ENCODE measurements at places on chromosomes 16 and 17. TPM values are rescaled to one million over a fixed set of nuclear protein-coding genes. Genes with fewer than 3 reads are reported as not detected.

GRCh38 chr17:5815396-5815795, 231.1 kb upstream of the NLRP1 start:
- DNase-seq: peak; percentile 80

DNA sequence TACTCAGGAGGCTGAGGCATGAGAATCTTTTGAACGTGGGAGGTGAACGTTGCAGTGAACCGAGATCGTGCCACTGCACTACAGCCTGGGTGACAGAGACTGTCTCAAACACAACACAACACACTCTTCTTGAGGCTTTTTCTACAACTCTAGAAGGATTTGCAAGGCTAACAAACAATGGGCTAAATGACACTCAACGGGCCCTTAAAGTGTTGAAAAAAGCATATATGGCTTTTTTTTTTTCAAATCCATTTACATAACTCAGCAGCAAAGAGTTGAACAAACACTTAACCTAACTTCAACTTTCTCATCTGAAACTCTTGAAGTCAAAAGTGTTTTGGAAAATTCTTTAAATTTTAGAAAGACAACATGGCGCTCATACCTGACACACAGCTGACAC, 22.3 kb downstream of the CDR2 start:
- no peak for DNase-seq

- no peak for DNase-seq
Observed at GRCh38 chr17:27974531-27975145, 67.8 kb upstream of the NLK start.

DNA sequence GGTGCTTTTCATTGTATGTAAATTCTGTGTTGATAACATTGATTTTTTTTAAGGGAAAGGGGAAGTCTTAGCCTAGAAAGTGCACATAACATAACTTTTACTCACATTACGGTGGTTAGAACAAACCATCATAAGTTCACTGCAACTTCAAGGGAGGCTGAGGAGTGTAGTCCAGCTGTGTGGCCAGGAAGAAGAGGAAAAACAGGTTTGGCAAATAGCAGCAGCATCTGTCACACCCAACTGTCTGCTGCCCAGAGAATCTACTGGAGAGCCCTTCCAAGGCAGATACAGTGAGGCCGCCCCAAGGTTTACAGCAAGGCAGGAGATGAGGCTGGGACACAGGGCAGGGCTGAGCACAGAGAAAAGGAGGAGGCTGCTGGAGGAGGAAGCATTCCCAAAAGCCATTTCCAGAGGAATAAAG, 60.6 kb downstream of the AIPL1 start:
- DNase-seq: peak; percentile 21

DNA sequence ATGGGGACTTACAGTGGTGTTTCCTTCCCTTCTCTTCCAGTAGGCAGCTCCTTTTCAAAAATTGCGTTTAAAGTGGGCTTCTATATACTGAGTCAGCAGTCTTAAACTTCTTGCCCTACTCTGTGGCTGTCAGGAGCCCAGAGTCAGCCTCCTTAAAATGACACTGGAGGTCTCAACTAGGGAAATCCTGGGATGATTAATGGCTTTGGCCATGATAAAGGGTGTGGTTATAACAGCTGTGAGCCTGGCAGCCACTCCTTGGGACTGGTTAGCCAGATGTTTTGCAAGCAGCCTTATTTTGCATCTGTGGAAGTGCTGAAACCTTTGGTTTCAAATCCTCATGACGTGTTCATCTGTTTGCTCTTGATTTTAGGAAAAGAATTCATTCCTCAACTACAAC, 25.0 kb downstream of the TAC4 start:
- no peak for DNase-seq

DNA sequence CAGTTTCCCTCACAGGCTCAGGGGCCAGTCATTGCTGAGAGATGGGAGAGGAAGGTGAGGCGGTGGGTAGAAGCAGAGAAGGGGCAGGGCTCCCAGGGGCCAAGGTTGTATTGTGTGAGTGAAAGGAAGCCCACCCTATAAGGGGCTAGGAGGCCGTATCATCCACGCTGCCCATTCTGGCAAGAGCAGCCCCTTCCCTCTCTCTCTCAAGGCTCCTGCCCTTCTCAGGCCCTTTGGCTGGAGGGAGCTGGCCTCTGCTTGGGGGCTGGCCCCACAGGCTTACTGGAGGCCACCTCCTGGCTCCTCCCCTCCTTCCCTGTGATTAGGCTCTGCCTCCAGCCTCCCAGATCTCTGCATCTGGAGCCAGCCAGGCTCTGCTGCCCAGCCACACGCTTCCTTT, 7.6 kb downstream of the TBKBP1 start:
- no peak for DNase-seq

- DNase-seq: no peak
Observed at GRCh38 chr17:18004884-18005305, 32.2 kb downstream of the DRC3 start.

DNA sequence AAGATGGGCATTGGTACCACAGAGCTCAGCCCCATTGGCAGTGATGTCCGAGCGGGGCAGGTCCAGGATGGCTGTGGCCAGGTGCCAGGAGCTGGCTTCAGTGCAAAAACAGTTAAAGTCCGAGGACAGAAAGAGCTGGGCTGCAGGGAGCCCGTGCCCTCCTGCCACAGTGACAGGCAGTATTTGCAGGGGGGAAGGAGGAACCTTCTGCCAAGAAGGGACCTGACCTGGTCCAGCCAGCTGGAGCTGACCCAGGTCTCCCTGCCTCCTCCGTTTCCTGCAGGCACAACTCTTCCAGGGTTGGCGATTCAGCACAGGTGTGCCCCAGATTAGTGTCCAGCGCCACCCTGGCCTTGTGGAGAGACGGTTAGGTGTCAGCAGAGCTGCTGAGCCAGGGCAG, 199.0 kb downstream of the ENGASE start:
- DNase-seq: no peak

DNA sequence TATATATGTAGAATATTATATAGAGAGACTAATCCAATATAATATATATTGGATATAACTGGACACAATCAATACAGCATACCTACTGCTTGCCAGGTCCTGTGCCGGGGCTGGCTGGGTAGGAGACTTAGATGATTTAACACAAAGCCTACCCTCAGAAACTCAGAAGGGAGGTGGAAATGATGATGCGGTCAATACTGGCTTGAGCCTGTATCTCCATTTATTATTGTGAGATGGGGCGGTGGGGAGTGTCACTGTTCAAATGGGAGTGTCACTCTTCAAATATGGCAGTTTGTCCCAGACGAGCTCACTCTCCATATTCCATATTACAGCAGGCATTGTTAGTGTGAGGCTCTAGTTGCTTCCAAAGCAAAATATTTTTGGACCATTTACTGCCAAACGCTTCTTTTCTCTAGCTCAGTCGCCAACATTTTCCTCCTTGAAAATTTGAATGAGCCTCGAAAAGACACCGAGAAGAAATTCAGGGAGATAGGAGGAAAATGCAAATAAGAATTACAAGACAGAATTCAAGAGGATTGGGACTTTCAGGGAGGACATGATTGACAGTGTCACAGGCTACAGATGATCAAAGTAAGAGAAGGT, 70.7 kb downstream of the WSCD1 start:
- no peak for DNase-seq

GRCh38 chr16:56295739-56296527, 104.6 kb downstream of the GNAO1 start:
- DNase-seq: no peak

- no peak for DNase-seq
Observed at GRCh38 chr17:18319604-18320256, 4.6 kb downstream of the SMCR8 start.

DNA sequence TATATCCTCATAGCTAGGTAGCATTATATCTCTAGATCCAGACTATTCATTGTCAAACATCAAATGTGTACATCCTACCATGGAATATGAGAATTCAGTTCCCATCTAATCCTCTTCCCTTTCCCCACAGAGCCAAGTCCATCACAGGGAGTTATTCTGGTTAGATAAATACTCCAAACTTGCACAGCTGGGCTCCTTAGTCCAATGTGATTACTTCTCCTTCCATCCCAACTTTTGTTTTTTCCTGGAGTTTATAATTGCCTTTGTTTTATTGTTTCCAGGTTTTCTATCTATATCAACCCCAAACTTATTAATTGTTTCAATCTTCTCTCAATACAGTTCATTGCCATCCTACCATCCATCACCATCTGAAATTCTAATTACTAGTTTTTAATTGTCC, 59.9 kb downstream of the MYH11 start:
- no peak for DNase-seq

GRCh38 chr17:72100470-72100869, 20.4 kb upstream of the SOX9 start:
- DNase-seq: no peak

DNA sequence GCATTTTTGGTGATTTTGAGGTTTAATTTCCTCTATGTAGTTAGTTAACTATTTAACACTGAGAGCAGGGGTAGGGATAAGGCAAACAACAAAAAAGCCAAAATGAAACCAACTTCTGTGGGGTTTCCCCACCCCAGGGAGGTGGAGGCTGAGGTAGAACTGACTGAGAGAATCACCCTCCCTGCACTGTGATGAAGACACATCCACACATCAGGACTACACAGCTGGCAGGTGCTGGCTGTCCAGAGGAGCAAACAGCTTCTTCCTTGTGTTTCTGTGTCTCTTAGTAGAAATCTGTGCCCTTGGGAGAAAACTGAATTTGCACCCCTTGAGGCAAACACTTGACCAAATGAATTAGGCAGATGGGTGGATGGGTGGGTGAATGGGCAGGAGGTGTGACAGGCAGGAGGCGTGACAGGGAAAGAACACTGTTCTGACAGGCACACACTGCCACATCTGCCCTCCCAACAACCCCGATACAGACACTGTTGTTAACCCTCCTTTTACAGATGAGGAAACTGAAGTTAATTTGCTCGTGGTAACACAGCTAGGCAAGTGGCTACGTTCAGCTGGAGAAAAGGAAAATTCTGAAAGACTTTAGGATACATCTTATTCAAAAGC, 62.9 kb upstream of the AMZ2 start:
- peak; percentile 42 for DNase-seq

DNA sequence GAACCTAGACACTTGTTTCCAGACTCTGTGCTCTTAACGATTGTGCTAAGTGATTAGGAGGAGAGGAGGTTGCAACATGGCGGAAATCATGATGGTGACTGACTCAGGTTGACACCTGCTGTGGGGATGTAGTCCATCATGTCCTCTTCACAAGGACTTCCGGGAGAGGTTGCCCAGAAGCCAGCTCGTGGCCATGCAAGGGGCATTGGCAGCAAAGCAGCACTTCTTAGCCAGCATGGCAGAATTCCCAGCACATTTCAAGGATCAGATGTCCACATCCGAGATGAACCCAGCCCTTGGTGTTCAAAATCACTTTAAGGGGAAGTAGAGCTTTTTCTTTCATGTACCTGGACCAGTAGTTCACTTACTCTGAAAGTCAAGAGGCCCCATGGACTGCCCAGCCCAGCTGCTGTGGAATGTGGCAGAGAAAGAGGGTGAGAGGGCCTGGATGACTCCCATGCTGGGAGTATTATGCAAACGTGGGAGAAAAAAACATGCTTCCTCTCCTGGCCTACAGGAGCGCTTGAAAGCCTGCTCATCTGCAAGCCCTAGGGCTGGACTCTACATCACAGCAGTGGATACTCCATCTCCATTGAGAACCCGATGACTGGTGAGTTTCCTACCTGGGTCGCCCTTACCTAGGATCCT, 65.5 kb downstream of the IRX6 start:
- no peak for DNase-seq

GRCh38 chr17:1413281-1413791, 13.3 kb upstream of the YWHAE start:
- no peak for DNase-seq

- DNase-seq: no peak
Observed at GRCh38 chr17:38857271-38857670, 3.8 kb upstream of the RPL23 start.

DNA sequence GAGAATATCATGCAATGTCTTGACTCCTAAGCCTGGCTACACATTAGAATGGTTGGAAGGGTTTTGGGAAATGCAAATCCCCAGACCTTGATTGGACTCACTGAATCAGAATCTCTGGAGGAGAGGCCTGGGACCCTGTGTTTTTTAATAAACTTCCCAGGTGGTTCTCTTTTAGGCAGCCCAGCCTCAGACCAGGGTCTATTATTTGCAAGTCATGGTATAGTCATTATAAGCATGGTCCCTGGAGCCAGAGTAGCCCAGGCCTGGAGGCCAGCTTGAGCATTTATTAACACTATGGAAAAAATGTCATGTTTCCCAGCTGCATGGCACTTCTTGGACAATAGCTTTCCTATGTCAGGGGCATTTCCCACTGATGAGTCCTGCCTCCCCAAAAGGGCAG, 266.9 kb downstream of the NPIPA8 start:
- DNase-seq: no peak

DNA sequence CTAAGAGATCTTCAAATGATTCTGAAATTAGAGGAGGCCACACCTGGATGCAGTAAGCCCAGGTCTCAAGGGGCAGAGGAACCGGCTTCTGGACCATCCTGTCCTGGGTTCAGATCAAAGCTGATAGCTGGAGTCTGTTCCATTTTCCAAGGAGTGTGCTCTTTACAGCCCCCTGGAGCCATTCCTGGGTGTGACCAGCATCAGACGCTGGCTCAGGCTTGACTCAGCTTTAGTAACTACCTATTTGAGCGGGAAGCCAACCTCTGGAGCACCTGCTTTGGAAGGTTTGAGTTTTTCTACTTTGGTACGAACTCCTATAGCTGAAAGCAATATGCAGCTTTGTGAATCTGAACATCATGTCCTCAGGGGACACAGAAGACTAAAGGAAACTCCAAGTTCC, 12.9 kb upstream of the BBS2 start:
- no peak for DNase-seq

DNA sequence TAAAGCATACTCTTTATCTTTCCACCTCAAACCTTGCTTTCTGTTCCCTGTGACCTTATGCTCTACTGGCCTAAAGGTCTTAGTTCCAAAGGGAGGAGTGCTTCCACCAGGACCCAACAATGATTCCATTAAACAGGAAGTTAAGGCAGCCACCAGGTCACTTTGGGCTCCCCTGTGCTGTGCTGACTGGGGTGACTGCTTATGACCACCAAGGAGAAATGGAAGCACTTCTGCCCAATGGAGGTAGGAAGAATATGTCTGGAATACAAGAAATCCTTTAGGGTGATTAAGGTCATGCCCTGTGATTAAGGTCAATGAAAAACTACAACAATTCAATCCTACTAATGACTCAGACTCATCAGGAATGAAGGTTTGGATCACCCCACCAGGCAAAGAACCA, 233.8 kb upstream of the CDH11 start:
- no peak for DNase-seq

IL17C gene
- total RNA-seq: not detected

CNTNAP1 gene
- total RNA-seq: 40.4 TPM

ARMC5 gene
- 12.8 TPM for total RNA-seq

C16orf96 gene
- 0.08 TPM for total RNA-seq

TANC2 gene
- 40.3 TPM for total RNA-seq

CLEC19A gene
- total RNA-seq: not detected

TBC1D28 gene
- not detected for total RNA-seq

RBFOX1 gene
- not detected for total RNA-seq

DOC2A gene
- 1.3 TPM for total RNA-seq

PPL gene
- 9.7 TPM for total RNA-seq

ZNF207 gene
- 153 TPM for total RNA-seq

Data from osteocyte (in vitro differentiated cells).